Psoas muscle (tissue), 8 donors: ENCODE measurements at places on chromosomes 13 and 19. TPM values are rescaled to one million over a fixed set of nuclear protein-coding genes. Genes with fewer than 3 reads are reported as not detected.

The ENOX1 gene
- polyA plus RNA-seq: 1.3 TPM

The HSH2D gene
- polyA plus RNA-seq: 0.12 TPM

The KLHL1 gene
- not detected for polyA plus RNA-seq

- no peak for DNase-seq
Observed at GRCh38 chr19:15286688-15287365, 45.5 kb downstream of the BRD4 start.

- no peak for DNase-seq
Observed at GRCh38 chr13:58953638-58954037, 1210.1 kb downstream of the DIAPH3 start.

DNA sequence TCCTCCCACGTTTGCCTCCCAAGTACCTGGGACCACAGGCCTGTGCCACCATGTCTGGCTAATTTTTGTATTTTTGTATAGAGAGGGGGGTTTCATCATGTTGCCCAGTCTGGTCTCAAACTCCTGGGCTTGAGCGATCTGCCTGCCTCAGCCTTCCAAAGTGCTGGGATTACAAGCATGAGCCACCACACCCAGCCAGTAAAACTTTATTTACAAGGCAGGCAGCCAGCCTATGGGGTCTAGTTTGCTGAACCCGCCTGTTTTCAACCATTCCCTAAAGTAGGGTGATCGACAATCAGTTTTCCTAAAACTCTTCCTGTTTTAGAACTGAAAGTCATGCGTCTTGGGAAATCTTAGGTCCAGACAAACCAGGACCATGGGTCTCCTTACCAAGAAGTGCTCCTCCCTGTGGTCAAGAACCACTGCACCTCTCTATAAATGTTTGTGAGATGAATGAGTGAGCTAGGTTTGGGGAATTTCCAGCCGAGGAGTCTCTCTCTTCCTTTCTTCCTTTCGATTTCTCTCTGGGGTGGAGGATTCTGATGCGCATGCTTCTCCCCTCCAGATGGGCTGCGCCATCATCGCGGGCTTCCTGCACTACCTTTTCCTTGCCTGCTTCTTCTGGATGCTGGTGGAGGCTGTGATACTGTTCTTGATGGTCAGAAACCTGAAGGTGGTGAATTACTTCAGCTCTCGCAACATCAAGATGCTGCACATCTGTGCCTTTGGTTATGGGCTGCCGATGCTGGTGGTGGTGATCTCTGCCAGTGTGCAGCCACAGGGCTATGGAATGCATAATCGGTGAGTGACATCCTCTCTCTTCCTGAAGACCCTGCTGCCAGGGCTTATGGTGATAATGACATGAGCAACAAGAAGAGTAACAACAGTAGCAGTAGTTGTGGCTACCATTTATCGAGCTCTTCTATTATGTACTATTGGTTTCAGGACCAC, 38.7 kb downstream of the ADGRE1 start:
- DNase-seq: no peak
